Left ventricle myocardium superior (tissue), 1 donor: ENCODE measurements at places on chromosomes 3 and 15.

DNA sequence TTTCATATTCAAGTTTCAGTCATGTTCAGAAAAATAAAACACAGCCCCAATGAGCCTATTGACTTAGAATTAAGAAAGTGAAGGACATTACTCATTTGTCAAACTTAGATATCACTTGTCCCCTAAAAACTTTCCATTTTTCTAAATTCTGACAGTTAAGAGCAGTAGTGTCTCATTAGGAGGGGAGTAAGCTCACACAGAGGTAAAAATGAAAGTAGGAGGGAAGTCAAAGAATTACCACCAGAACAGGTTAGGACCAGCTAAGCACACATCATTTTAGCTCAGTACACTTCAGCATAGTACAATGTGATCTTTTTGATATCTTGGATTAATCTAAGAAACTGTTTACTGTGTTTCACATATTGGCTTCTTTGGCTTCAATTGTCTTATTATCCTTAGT is 64.3 kb downstream of the OSTN start:
- no peak for DNase-seq

GRCh38 chr3:77464111-77464688 is 424.3 kb downstream of the ROBO2 start:
- no peak for DNase-seq

DNA sequence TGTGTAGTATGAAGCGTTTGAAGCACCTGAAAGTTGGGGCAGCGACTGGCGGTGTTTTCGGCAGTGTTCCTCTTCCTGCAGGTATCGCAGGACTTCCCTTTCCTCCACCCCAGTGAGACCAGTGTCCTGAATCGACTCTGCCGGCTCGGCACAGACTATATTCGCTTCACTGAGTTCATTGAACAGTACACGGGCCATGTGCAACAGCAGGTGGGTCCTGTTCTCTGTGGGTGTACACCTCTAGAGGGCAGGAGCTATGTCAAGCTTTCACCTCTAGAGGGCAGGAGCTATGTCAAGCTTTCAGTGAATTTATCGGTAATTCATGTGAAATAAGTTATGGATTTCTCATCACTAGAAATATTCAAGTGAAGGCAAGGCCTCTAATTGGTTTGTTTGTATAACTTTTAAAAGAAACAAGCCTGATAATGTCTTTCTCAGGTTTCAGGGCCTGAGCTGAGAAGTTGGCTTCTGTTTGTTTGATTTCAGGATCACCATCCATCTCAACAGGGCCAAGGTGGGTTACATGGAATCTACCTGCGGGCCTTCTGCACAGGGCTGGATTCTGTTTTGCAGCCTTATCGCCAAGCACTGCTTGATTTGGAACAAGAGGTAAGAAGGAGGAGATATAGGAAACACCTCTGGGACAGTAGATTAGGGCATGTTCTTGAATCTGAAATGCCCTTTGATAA is 5.3 kb downstream of the TUBGCP4 start:
- DNase-seq: no peak

GRCh38 chr3:14507305-14507741 is 32.8 kb downstream of the GRIP2 start:
- DNase-seq: no peak

DNA sequence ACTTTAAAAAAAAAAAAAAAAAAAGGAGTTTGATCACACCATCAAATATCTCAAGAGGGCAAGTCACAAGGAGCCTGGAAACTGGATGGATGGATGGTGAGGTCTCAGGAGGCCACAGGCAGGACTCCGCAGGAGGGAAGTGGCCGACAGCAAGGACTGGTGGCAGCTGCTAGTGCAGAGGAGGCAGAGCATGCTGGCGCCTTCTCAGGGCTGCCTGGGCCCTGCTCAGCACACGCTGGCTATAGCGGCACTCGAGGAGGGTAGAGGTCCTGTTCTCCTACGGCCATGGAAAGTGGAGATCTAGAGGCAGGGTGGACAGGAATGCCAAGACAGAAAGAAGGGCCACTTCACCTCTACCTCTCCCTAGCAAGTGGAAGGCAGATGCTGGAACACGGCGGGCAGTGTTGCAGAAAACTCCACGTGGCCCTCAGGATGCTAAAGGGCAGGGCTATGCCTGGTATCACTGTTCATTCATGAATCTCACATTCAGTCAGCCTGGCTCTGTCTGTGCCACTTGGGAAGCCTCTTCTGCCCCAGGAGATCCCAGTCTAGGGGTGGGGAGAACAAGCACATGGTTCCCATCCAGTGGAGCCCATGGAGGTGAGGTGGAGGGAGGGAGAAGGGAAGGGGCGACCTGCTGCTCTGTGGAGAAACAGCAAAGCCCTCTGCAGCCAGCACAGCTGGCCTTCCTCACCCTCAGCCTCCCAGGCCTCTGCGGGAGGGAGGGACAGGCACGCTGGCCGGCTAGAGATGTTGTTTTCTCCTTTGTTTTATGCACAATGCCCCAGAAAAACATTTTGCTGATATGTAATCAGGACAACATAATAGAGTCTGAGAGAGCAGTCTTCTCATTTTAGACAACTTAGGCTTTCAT is 71.0 kb downstream of the OXNAD1 start:
- no peak for DNase-seq
